ENCODE measurements at places on chromosomes 3 and 15.

- no peak for DNase-seq
Measured at GRCh38 chr3:148955544-148956346, 35.6 kb upstream of the GYG1 start.

DNA sequence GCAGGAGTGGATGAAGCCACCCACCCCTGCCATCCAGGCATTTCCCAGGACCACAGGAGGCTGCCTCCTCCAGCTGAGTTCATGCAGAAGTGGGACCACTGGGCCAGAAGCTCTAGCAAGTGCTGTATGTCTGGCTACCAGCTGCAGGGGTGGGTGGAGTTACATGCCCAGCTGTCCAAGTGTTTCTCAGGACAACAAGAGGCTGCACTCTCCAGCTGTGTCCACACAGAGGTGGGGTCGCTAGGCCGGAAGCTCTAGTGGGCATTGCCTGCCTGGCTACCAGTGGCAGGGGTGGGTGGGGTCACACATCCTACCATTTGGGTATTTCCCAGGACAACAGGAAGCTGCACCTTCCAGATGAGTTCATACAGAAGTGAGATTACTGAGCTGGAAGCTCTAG, 234.0 kb upstream of the PPP2R3A start:
- no peak for DNase-seq

GRCh38 chr3:192223815-192224214, 503.5 kb downstream of the FGF12 start:
- no peak for DNase-seq

DNA sequence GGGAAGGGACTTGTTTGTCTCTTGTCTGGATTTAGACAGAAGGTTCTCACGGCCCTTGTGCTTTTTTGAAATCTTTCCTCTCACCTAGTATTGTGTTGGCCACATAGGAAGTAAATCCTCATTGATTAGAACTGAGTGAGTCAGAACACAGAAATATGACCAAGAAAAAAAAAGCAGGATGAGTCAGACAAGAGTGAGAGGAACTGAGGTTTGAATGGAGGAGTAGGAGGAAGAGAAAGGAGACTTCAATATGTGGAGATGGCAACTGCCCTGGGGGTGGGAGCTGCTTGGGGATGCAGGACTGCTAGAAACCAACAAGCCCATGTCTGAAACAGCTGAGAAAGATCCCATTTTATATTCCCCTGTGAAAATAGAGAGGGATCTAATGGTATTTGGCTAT, 194.1 kb upstream of the ZBTB20 start:
- DNase-seq, result no peak

GRCh38 chr3:43073116-43073835, 32.6 kb downstream of the POMGNT2 start:
- DNase-seq, result no peak

DNA sequence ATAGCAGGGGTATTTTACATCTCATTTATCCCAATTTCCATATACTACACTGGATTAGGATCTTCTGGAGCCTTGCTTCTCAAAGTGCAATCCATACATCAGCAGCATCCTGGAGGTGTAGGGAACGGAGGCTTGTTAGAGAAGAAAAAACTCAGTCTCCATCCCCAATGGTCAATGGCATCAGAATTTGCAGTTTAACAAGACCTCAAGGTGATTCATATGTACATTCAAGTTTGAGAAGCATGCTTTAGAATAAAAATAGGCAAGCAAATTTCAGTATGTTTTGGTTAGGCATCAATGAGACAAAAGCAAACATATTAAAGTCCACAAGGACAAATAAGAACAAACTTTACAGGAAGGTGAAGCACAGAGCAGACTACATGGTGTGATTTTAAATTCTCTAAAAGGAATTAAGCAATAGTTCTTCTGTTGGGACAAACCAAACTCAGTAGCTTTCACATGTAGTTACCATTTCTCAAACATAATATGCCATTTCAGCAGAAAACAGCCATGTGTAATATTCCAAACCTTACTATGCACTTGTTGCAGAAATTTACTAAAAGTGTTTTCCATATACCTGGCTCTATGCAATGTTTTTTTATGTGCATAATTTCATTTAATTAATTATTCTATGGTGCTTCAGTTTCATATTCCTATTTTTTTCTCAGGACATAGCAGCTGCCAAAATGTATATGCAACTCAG, 360.3 kb upstream of the NECTIN3 start:
- no peak for DNase-seq

DNA sequence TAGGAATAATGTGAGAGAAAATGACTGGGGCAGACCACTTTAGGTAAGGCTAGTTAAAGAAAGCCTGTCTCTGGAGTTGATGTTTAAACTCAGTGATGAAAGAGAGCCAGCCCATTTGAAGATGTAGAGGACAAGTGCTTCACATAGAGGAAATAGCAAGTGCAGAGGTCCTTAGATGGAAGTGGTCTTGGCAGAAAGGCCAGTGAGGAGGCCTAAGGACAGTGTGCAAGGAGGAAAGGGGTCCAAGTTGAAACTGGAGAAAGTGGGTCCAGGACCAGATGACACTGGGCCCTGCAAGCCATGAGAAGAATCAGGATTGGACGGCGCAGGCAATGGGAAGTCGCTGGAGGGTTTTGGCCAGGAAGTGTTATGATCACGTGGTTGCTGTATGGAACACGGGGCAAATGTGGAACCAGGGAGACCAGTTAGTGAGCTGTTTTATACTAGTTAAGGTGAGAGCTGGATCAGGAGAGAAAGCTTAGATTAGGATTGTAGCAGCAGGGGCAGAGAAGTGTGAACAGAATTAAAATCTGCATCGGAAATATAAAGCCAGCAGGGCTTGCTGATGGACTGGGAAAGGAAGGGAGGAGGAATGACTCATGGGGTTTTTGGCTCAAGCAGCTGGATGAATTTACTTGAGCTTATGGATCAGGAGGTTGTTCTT, 48.0 kb upstream of the SCAANT1 start:
- DNase-seq, result no peak

DNA sequence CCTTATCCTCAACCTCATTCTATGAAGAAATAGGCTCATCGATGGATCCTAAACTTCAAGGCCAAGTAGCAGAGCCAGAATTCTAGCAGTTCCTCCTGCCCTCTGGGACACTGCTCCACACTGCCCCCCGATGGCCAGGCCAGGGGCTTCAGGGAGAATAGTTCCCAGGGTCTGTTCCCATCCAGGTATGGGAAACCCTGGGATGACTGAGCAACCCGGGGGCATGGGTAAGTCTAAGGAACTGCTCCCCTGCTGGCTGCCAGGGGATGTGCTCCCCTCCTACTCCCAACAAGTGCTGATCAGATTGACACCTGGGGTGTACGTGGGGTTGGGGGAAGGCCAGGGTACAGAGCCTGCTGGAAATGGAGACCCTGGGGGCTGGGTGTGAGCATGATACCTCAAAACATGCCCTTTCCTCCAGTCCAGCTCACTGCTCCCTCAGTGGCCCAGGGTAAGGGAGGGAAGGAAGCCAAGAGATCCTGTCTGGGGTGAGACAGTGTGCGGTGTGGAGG, 7.6 kb downstream of the ULK3 start:
- peak; percentile 23 for DNase-seq

DNA sequence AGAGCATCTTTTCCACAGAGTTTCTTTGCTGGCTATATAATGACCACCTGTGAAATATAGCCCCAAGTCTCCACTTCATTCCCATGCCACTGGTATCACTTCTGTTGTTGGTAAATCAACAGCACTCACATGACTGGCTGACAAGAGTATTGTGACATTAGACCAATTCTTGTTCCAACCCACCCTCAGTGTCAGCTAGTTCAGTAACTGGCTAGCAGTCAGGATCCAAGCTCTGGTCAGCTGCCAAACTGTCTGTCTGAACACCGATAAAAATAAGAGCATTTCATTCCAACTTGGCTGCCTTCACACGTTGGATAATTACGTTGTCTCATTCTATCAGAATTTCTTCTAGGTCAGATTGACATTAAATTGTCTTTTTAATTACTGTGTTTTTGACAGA, 166.5 kb downstream of the USP13 start:
- no peak for DNase-seq

- no peak for DNase-seq
Measured at GRCh38 chr3:132983143-132983770, 54.9 kb upstream of the TMEM108 start.

- DNase-seq, result no peak
Measured at GRCh38 chr3:51282931-51283330, 102.2 kb upstream of the MANF start.

GRCh38 chr3:56193519-56193918, 274.7 kb downstream of the ERC2 start:
- no peak for DNase-seq

DNA sequence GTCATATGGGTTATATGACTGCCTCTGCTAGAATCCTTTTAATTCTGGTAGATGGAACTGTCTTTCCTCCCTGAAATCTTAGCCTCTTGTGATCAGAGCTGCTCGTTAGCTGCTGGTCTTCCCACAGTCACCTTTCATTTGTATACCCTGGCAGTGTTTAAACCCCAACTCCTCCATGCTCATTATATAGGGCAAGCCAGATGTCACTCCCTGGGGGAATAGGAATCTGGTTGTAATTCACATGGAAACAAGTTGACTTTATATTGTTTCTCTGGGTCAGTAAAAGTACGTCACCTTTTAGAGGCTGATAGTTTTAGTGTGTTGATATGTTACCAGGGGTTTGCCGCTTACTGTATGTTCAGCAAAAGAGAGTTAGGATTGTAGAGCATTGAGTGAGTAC, 103.5 kb downstream of the ITPR1 start:
- DNase-seq, result no peak

DNA sequence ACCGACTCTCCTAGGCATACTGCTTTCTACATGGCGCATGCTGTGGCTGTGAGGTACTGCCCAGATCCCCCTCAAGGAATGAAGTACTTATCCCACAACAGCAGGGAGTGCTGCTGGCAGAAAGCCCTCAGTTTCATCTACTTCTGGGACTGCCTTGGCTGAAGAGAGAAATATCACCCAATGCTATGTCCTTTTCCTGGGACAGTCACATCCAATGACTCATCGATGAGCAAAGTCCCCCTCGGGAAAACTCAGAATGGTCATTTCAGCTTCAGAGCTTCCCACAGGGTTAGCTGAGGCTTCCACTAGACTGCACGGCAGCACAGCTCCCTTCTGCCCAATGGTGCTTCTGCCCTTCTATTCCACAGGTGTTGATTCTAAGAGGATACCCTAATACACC, 3.6 kb upstream of the NMD3 start:
- DNase-seq, result no peak

DNA sequence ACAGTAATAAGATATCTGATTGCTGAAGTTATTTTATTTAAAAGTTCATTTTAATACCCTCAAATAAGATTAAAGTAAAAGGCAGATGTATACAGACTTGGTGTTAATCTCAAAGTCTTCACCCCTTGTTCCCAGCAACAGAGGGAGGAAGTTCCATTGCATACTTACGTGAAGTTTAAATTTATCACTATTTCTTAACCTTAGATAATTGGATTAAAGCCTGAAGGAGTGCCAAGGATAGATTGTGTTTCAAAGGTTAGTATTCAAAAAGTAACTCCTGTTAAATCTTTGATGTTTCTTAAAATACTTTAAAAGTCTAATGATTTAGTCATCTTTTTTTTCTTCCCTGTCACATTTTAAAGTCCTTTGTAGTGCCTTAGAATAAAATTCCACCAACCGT, 39.3 kb downstream of the ATP1B3 start:
- no peak for DNase-seq

DNA sequence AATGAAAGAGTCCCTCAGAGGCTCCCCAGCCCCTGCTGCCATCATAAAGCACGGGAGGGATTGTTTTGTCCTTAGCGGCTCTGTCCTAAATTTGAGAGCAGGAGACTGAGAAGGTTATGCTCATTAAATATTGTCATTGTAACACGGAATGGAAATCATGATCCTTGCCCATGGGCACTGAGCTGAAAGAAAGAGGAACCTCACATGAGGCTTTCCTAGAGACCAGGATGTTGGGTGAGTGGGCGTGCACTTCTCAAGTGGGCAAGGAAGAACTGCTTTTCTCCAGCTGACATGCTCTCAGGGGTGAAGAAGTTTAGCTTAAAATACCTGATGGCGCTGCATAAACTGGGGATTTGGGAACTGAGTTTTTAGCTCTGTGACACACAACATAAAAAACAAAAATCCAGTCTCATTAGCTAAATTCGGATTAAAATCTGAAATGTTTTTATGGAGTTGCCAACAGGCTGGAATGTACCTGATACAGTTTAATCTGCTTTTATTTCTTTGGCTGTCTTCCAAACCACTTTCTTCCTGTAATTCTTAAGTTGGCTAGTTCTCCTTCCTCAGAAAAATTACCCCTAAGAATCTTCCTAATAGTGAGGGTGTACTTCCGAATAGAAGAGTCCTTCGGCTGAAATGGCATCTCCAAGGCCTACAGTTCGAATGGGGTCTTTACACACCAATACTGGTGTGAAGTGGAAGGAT, 31.7 kb downstream of the ADPGK start:
- no peak for DNase-seq

- DNase-seq, result no peak
Measured at GRCh38 chr3:47407237-47407636, 26.4 kb downstream of the PTPN23 start.

DNA sequence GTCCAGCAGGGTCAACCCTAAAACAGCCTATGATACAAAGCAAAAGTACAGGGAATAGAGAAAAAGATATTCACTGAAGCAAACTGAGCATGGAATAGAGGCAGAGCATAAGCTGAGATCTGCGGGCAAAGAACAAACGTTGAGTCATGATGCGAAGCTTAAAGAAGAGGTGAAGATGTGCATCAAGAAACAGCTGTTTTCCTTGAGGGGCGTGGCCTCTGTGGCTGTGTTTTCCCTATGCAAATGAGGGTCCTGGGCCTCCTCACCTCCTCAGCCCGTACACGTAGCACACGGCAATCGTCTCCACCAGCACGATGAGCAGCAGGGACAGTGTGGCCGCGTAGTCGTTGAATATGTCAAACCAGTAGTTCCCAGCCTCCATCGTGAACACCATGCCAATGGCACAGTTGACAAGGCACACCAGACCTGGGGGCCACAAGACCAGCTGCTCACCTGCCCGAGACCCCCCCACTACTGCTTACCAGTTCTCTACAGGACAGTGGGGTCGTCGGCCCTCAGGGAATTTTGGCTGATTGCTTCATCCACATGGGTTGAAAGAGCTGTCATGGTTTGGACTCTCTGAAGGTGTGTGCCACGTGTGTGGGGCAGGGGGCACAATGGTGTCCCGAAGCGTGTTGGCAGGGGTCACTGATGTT, 33.6 kb downstream of the SLC6A20 start:
- DNase-seq, result no peak

GRCh38 chr15:45847645-45848044, 212.8 kb downstream of the SQOR start:
- no peak for DNase-seq

All from NK-92 treated with Interleukin-12 subunit alpha and Interleukin-12 subunit beta, amount 100 ng/mL, for 24 hours (cell line).